ENCODE measurements at places on chromosomes 1 and 21. TPM values are rescaled to one million over a fixed set of nuclear protein-coding genes. Genes with fewer than 3 reads are reported as not detected.

PRDM16 gene
- 4.2 TPM for total RNA-seq

TAF13 gene
- total RNA-seq = 46.2 TPM

C1orf50 gene
- total RNA-seq = 5.8 TPM

NEK2 gene
- 4.4 TPM for total RNA-seq

LCE2C gene
- total RNA-seq = not detected

ANGPTL3 gene
- total RNA-seq = not detected

DEGS1 gene
- 162 TPM for total RNA-seq

BEND5 gene
- total RNA-seq = 3.7 TPM

C1orf87 gene
- total RNA-seq = not detected

SPRR4 gene
- total RNA-seq = not detected

SLAMF9 gene
- total RNA-seq = not detected

RORC gene
- not detected for total RNA-seq

LAMC1 gene
- total RNA-seq = 1,111 TPM

TTLL10 gene
- not detected for total RNA-seq

SMPDL3B gene
- total RNA-seq = not detected

MYCL gene
- total RNA-seq = 0.81 TPM

FCRLA gene
- not detected for total RNA-seq

Data from cardiac atrium fibroblast (primary cell).